ENCODE measurements at places on chromosomes 5 and 9. TPM values are rescaled to one million over a fixed set of nuclear protein-coding genes. Genes with fewer than 3 reads are reported as not detected.
A peak's percentile ranks its signal among the peaks of the same experiment; 100 is the strongest.

GFI1B gene
- not detected for total RNA-seq

ASTN2 gene
- 4.1 TPM for total RNA-seq

SPAAR gene
- total RNA-seq, result not detected

POU5F2 gene
- total RNA-seq, result 0.28 TPM

GRCh38 chr5:93130624-93131490, 450.2 kb downstream of the NR2F1-AS1 start:
- no peak for DNase-seq

DNA sequence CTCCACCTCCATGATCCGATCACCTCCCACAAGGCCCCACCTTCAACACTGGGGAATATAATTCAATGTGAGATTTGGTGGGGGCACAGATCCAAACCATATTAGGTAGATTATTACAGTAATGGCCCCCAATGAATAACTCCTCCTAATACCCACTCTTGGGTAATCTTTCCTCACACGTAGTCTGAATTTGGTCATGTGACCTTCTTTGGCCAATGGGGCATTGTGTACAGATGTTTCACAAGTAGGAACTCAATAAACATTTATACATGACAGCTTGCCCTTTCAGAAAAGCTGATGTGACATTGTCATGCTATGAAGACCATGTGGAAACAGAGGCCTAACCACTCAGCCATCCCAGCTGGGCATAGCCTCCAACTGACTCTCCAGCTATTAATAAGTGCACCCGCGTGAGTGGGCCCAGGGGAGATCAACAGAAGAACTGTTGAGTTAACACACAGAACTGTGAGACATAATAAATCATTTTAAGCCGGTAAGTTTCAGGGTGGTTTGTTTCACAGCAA, 10.6 kb downstream of the GPR150 start:
- no peak for DNase-seq

DNA sequence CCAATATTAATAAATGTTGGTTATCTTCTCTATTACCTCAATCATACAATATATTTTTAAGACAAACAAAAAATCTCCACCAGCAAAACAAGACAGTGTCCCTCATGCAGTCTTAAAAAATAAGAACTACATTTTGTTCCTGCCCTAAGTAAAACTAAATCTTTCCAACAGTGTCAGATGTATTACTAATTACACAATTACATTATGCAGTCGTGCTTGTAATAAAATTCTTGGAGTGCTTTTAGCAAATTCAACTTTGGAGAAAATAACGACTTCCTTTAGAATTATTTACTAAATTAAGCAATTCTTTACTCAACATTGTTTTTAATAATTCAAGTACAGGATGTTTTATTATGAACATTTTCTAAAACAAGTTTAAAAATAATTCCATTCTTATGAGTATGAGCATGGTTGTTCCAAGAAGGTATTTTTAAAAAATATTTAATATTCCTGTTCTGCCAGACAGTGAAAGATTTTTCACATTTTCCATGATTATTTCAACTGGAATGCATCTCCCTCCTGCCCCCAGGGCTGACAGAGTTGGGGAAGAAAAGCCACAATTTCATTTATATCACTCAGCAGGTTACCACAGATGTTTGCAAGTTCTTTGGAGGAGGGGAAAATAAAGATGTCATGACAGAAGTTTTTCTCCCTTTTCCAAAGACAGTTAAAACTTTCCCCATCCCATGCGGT, 137.9 kb downstream of the FAM114A2 start:
- no peak for DNase-seq

- DNase-seq, result peak; percentile 73
Measured at GRCh38 chr5:40409601-40410000, 270.1 kb upstream of the PTGER4 start.

DNA sequence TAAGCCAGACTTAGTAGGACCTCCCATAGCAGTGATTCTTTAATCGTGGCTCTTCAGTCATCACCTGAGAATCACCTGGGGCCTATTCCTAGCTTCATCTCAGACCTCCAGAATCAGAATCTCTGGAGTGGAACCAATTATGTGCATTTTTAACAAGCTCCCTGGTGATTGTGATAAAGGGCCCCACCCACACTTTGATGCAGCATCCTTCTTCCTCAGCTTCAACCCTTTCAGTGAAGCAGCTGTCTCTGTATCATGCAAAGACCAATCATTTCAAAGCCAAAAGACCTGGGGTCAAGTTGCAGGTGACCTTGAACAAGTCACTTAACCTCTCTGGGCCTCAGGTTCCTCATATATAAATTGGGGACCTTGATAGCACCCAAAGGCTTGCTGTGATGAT, 17.1 kb downstream of the FBXO10 start:
- DNase-seq, result no peak

DNA sequence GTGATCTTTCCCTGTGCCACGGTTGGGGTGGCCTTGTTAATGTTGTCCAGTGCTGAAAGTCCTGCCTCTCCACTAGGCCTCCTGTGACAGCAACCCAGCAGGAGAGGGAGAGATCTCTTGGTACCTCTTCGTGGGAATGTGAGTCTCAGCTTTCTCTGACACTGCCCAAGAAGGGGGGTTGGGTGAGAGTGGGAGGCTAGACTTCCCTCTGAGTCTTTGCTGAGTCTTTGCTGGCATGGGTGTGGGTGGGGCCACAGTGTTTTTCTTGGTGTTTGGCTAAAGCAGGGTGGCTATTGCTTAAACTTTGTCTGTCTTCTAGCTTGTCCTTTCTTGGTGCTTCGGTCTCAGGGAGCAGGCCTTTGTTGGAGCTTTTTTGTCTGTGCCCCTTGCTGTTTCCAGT, 145.6 kb downstream of the GNA14 start:
- no peak for DNase-seq

Measured in CD8-positive, alpha-beta memory T cell (primary cell).